ENCODE measurements at places on chromosomes 4 and X.
A peak's percentile ranks its signal among the peaks of the same experiment; 100 is the strongest.

DNA sequence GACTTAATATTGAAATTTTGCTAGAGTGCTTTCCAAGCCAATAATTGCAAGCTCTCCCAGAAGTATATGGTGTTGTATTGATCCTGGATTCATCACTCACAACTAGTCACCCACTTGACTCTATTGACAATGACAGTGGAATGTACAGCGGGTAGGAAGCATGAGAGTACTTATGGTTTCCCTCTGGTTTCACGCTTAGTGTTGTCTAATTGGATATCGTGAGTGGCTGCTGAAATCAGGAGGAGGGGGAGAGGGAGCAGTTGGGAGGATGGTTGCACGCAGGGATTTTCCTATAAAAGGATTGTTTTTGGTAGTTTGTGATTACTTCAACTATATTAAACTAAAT, 1819.5 kb upstream of the TENM3 start:
- DNase-seq: no peak

DNA sequence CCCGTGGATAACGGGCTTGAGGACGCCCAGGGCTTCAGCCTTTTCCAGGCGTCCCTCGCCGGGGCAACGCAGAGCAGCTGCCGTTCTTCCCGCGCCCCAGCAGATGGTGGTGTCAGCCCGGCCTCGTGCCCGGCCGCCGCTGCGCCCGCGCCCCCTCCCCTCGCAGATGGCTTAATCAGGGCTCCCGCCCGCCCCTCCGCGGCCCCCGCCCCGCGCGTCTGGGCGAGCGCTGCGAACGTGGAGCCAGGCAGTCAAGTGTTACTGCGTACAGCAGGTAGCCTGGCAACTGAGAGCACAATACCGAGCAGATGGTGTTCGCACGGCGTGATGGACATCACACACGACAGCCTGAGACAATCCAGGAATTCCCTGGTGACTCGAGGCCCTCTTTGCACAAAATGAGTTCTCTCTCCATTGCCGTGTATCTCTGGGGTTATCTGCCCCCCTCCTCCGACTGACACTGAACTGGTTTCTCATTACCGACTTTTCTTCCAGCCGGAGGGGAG, 69.3 kb downstream of the MGST2 start:
- peak; percentile 16 for DNase-seq

DNA sequence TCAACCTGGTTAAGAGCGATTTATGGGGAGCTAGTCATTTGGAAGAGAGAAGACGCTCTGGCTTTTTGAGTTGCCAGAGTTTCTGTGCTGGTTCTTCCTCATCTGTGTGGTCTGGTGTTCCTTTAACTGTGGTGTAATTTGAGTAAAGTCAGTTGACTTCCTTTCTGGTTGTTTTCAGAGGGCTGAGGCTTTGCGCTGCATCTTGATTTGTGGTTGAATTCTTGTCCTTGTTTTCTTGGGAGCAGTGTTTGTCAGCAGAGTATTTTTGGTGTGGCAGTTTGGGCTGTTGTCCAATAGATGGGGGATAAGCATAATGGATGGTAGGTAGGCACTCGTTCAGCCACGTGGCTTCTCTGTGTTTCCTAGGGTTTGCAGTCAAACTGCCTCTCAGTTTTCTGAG, 2143.2 kb upstream of the TENM3 start:
- no peak for DNase-seq

DNA sequence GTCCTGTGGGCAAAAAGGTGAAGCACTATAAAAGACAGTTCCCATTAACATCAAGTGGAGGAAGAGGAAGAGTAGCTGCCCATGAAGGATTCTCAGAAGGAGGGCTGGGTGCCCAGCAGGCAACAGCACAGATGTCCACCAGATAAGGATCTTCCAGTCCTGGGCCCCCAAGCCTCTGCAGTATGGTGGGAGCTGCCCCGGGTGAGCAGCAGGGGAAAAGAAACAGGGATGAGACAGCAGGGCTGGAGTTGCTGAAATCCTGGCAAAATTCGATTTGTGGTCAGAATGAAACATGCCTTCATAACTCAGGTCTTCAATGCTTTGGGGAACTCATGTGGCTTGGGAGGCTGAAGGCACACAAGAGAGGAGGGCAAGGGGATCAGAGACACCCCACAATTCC, 94.6 kb downstream of the RASL11B start:
- DNase-seq: no peak

- no peak for DNase-seq
These were observed 68.7 kb downstream of the MEPE start for GRCh38 chr4:87901422-87901992.

GRCh38 chrX:7993873-7994272, 66.7 kb upstream of the PNPLA4 start:
- DNase-seq: no peak

- DNase-seq: no peak
These were observed 191.4 kb upstream of the LEF1 start for GRCh38 chr4:108359986-108360681.

GRCh38 chr4:13540446-13541175, 3.7 kb downstream of the NKX3-2 start:
- DNase-seq: no peak

DNA sequence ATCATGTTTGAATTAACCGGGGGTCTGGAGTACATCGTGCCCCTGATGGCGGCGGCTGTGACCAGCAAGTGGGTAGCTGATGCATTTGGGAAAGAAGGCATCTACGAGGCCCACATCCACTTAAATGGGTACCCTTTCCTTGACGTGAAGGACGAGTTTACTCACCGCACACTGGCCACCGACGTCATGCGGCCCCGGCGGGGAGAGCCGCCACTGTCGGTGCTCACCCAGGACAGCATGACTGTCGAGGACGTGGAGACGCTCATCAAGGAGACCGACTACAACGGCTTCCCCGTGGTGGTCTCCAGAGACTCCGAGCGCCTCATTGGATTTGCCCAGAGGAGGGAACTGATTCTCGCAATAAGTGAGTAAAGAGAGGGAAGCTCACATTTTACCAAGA, 56.9 kb downstream of the CLCN4 start:
- DNase-seq: no peak

GRCh38 chr4:6591781-6592180, 16.8 kb downstream of the MAN2B2 start:
- DNase-seq: no peak

- no peak for DNase-seq
These were observed 2.7 kb downstream of the EPHA5 start for GRCh38 chr4:65667506-65668041.

- DNase-seq: no peak
These were observed 2506.6 kb downstream of the ARAP2 start for GRCh38 chr4:33737726-33738125.

- DNase-seq: no peak
These were observed 114.8 kb upstream of the MED14 start for GRCh38 chrX:40849906-40850823.

DNA sequence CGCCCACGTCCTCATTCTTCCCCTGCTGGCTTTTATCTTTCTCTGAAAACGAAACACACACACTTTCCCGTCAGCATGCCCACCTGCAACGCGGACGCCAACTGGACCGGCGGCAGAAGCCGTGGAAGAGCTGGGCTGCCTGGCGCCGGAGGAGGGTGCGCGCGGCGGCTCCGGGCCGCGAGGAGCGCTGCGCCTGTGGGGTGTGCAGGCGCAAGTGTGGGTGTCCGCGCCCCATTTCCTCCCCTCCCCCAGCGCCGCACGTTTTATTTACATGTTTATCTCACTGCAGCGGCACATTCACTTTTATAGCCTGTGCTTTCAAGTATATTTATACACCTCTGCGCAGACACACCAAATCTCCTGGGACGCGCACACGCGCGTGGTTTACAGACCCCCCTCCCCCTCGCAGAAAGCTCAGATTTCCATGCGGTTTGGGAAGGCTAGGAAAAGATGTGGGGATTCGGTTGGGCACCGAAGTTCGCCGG, 1.5 kb downstream of the PITX2 start:
- no peak for DNase-seq

DNA sequence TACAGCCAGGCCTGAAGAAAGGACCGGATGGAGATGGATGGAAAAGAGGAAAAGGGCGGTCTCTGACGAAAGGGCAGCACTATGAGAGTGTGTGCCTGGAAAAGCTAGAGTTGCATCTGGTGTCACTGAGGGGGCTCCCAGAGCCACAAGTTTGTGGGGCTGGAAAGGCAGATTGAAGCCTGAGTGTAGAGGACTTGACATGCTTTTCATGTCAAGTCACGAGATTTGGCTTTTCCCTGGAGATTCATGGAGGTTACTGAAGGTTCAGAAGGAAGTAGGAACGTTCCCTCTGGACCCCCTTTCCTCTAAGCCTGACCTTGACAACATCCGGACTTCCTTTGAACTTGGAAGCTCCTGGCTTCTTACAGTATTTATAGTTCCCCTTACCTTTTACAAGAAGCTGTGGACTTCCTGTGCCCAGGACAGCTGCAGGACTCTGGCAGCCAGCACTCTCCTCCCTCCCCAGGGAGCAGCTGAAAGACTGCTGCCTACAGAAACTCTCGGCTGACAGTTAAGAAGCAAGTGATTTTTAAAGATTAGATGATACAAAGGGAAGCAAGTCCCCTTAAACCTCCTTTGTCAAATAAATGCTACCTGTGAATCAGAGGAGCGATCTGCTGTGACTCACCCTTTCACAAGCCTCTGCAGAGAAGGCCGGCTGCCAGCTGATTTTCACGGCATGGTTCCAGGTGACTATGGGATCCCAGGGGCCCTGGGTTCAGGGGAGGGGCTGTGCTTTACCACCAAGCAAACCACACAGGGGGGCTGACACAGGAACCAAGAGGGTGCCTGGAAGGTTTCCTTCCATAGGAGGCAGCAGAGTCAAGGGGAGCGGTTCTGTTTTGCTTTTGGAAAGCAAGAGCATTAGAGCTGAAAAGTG, 72.9 kb upstream of the STIM2 start:
- no peak for DNase-seq

DNA sequence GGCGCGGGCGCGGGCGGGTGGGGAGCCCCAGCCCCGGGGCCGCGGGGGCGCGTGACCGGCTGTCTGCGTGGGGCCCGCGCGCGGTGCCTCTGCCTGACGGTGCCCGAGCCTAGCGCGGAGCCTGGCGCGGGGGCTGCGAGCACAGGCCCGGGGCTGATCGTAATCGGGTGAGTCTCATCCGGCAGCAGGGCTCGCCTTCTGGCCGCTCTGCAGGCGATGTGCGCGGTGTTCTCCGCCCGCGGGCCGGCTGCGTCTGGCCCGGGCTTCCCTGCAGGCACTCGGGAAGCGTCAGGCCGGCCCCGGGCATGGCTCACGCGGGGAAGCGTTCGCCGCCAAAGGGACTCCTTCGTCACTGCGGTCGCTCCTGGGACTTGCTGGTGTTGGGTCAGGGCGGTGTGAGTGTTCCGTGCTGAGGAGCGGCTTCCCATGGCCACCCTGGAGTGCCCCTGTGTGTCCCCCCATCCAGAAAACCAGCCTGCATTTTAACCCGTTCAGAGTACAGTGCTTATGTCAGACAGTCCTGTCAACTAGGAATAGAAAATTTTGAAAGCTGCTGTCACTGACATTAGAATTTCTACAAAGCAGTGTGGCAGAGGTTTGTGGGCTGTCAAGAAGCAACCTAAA, 40.6 kb downstream of the FAM149A start:
- no peak for DNase-seq

- DNase-seq: no peak
These were observed 137.6 kb downstream of the TECRL start for GRCh38 chr4:64271601-64272081.

DNA sequence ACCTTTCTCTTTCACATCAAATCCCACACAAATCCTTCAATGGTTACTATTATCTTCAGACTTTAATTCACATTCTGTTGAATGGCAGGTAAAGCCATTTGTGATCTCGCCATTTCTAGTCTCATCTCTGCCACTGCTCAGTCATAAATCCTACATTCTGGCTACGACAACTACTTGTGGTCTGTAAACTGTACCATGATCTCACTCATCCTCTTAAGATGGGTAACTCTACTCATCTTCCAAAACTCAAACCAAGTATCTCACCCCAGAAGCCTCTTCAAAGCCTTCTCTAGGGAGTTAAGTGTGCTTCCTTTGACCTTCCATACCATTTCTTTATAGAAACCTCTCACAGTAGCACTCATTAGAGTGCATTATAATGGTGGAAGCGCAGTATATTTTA, 101.8 kb downstream of the NEK1 start:
- no peak for DNase-seq

GRCh38 chr4:19947349-19947748, 304.4 kb upstream of the SLIT2 start:
- DNase-seq: no peak

- no peak for DNase-seq
These were observed 31.3 kb downstream of the CXCL13 start for GRCh38 chr4:77636902-77637301.

GRCh38 chr4:174222266-174222872, 61.1 kb downstream of the FBXO8 start:
- no peak for DNase-seq

DNA sequence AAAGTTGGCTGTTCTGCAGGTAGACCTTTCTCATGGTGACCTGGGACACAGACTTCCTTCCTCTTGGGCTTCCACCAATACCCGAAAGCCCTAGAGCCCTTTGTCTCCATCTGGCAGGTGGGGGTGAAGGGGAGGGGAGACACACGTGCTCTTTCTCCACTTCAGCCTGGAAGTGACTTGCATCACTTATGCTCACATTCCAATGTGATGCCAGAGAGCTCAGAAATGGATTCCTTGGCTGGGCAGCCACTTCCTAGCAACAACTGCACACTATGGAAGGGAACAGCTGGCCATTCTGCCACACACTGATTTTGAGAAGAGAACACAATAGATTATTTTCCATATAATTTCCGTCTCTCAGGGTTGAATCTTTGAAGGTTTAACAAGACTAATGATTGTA, 36.3 kb downstream of the C4orf51 start:
- DNase-seq: no peak

GRCh38 chr4:101142259-101142658, 205.1 kb downstream of the PPP3CA start:
- DNase-seq: no peak

GRCh38 chr4:4791299-4792111, 68.0 kb upstream of the MSX1 start:
- DNase-seq: no peak

DNA sequence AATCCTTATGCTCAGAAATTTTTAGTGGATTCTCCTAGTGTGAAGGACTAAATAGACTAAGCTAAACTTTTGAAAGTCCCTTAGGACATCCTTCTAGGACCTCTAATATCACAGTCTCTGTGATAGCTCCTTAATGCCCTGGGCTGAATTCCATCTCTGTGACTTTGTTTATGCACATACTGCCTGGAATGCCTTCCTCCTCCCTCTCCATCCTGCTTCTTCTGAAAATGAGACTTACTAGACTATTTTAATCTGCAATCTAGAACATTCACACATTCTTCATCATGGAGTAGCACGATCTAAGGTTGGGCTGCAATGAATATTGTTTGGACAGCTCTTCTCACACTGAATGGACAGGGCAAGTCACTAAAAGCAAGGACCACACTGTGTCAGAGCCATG, 65.0 kb upstream of the MSX1 start:
- no peak for DNase-seq

- no peak for DNase-seq
These were observed 177.7 kb upstream of the PPARGC1A start for GRCh38 chr4:24067367-24068193.

- DNase-seq: no peak
These were observed 620 bp downstream of the ANAPC10 start for GRCh38 chr4:145097331-145097820.

DNA sequence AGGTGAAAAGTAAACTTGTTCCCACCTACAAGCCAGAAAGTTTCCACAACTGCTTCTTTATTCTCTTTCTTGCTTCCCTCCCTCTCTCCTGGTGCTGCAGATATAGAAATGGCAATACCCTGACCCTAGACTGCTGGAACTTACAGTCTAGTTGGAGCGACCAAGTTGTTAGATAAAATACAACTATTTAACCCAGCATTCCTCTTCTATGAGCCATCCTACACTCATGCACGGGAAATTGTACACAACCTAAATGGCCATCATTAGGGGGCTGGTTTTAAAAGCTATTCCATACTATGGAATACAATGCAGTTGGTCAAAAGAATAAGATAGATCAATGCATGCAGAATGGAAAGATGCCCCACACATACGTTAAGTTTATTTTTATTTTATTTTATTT, 41.1 kb downstream of the PJA1 start:
- no peak for DNase-seq

All from stimulated activated CD8-positive, alpha-beta memory T cell treated with anti-CD3 and anti-CD28 coated beads, Interleukin-2, amount 100 ng/mL, for 1 hour (primary cell).